ENCODE measurements at places on chromosomes 13 and 19. TPM values are rescaled to one million over a fixed set of nuclear protein-coding genes. Genes with fewer than 3 reads are reported as not detected.

GRCh38 chr19:21314676-21315075, 14.5 kb downstream of the ZNF708 start:
- no peak for DNase-seq

C19orf18 gene
- total RNA-seq: 2.0 TPM

FBN3 gene
- not detected for total RNA-seq

SULT2A1 gene
- not detected for total RNA-seq

Data from left cardiac atrium (tissue), 4 donors.